ENCODE measurements at places on chromosomes 6 and 20.

- peak; percentile 21 for DNase-seq
Observed at GRCh38 chr20:56554869-56555268, 21.8 kb downstream of the FAM209B start.

DNA sequence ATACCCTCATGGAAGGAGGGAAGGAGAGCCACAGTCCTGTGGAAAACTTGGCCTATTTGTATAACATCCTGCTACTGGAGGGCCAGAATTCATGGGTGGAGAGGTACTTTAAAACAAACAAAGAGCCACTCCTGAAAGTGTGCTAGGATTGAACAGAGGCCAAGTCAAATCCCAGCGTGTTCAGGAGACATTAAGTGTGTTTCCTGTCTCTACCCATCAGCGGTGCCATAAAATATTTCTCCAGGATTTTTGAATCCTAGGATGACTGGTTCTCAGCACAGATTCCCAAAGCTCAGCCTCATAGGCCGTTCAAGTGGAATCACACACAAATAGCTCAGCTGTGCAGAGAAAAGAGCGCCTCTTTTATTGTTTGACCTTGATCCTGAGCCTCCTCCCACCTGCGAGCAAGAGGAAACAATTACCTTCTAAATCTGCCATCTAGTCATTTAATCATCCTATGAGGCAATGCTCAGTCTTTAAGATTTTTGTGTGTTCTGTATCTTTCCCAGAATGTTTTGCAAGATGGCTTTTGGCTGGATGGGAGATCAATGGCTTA lies 31.8 kb upstream of the RALGAPA2 start:
- peak; percentile 73 for DNase-seq

GRCh38 chr6:161411265-161411944 lies 137.5 kb upstream of the AGPAT4 start:
- peak; percentile 15 for DNase-seq

DNA sequence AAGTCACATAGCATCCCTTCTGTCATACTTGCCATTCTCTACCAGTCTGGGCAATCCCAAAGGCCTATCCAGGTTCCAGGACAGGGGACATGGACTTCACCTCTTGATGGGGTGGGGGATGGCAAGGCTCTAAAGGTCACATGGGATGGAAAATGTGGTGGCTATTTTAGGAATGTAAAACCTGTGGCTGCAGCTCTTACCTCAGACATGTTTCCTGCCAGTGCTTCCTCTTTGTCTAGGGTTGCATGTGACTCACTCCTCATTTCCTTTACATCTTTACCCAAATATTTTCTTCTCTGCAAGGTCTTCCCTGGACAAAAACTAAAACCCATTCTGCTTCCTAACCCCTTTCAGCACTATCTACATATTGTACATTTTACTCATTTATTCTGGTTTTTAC lies 135.7 kb downstream of the BTBD3 start:
- DNase-seq, result no peak

DNA sequence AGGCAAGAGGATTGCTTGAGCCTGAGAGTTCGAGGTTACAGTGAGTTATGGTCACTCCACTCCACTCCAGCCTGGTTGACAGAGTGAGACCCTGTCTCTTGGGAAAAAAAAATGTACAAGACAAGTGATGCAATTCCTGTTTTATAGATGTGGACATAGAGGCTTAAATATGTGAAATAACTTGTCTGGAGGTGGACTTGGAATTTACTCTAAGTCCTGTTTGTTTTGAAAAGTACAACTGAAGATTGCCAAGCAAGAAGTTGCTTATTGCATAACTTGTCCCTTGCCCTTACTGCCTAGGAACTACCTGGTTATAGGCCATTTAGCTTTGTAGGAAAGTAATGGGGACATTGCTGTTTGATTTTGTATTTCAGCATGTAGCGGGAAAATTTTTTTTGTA lies 26.0 kb upstream of the ADIG start:
- no peak for DNase-seq

DNA sequence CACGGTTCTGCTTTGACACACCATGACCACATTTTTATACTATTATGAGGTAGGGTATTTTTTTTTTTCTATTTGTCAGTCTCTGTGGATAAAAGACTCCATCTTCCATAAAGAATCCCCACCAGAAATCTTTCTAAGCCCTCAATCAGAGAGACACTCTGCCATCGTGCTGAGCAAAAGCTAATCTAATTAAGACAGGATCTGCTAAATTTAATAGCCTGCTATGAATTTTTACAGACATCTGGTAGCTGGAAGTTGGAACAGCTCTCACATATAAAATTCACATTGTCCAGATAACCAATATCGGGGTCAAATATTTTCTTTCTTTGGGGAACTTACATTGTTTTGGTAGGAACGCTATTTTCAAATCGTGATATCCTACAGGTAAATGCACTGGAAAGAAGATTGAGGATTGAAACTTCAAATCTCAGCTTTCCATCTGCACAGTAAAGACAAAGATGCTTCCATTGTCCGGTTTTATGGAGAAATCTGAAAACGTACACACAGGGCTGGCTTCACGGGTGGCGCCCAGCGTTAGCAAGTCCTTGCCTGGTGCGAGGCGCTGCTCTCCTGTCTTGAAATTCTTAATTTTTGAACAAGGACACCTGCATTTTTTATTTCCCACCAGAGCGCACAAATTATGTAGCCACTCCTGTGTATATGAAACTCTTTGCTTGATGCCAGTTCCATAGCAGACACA lies 573.8 kb upstream of the NOX3 start:
- DNase-seq, result no peak

Data from NCI-H1417 (cell line).